ENCODE measurements at places on chromosomes 5 and 9. TPM values are rescaled to one million over a fixed set of nuclear protein-coding genes. Genes with fewer than 3 reads are reported as not detected.
A peak's percentile ranks its signal among the peaks of the same experiment; 100 is the strongest.

Gene AMBP
- total RNA-seq = not detected

Gene XRCC4
- 12.2 TPM for total RNA-seq

GRCh38 chr5:36494841-36495601, 111.4 kb upstream of the SLC1A3 start:
- DNase-seq = peak; percentile 33

DNA sequence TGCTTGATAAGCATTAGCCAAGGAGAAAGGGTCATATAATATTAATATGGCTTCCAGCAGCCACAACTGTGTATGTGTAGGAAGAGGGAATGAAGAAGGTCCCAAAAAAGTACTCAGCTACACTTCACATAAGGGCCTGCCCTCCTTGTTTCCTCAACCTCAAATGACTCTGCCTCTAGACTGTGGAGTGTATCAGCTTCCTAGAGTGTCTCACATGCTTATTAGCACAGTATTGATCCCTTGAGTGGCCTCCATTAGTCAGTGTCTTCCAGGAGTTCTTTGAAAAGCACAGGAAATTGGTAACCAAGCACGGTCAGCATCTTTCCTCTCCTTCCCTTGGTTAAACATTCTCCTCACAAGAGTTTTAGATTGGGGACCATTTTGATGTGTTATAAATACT, 190.4 kb upstream of the ATP10B start:
- DNase-seq = no peak

DNA sequence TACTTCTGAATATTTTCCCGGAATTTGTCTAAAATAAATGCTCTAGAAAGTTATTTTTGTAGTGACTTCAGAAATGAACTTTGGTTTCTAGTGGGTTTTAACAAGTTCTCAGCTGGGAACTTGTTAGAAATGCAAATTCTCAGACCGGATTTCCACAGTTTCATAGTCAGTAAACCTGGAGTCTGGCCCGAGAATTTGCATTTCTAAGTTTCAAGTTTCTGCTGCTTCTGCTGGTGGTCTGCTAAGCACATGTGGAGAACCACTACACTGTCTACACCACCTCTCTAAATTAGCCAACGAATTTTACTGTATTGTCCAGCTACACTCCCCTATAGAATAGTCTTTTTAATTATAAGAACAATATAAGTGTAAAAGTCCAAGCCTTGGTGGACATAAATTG, 208.0 kb downstream of the CHSY3 start:
- no peak for DNase-seq

DNA sequence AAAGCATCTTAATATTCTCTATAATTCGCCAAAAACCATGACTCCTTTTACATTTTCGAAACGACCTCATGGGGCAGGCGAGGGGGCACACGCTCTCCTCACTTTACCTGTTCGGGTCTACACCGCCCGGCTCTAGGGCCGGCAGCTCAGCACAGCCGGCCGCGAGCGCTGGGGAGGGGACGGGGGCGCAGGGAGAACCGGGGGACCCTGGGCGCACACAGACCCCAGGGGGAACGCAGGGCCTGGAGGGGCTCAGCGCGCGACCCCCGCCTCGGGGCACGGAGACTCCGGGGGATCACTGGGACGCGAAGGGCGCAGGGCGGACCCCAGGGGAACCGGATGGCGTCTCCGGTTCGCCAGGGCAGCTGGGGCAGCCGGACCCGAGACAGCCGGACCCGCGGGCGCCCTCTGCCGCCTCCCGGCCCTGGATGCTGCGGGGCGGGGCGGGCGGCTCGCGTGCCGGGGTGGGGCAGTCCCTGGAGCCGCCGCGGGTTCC, at the start of gene AHRR:
AHRR (plus strand) TSS at position 485 of the 496 bp plus-strand sequence. CDS start 22,189 bp downstream, outside the sequence.
- DNase-seq = no peak
